PC-9 (cell line): ENCODE measurements at places on chromosomes 12 and 14. TPM values are rescaled to one million over a fixed set of nuclear protein-coding genes. Genes with fewer than 3 reads are reported as not detected.

CAPZA3 gene
- total RNA-seq: not detected in 2 replicates

DNA sequence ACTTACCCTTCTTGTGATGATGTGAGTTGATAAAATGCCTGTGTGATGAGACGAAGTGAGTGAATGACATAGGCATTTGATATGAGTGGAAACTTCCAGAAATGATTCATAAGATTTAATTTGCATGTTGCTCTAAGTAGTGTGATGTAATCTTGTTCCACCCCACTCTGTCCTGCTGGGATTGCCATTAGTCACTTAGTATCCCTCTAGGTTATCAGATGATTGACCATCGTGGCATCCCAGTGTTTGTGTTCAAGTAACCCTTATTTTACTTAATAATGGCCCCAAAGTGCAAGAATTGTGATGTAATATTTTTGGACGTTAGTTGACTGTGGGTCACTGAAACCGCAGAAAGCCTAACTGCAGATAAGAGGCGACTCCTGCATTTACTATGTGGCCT is 214.4 kb upstream of the DIO2 start:
- peak; percentile 54 for DNase-seq

AMN gene
- 21.8 and 36.5 TPM in 2 replicates for total RNA-seq

ANKRD33 gene
- not detected in 2 replicates for total RNA-seq

PRIMA1 gene
- total RNA-seq: not detected in 2 replicates

DNA sequence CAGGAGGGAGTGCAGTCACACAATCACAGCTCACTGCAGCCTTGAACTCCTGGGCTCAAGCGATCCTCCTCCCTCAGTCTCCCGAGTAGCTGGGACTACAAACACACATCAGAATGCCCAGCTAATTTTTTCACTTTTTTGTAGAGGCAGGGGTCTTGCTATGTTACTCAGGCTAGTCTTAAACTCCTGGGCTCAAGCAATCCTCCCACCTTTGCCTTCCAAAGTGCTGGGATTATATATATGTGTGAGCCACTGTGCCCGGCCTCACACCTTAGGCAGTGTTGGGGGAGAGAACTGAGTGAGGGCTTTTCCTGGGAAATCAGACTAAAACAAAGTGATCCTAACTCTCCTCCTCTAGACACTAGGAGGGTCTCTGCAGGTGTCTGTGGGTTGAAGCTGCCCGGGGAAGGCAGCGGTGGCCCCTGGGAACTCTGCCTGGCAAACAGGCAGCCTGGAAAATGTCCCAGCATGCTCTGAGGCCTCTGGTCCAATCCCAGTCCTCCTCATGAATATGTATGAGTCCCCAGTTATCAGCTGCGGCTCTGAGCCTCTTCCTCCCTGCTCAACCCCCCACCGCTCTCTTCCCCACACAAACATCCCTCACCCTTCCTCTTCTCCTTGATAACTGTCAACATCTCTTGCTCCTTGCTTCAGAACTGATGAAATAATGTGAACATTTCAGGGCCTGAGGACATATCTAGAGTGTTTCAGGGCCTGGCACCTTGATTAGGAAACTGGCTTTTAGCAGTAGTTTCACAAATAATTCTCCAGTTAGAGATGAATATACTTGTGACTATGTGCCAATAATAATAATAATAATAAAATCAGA is 7.9 kb upstream of the NAA25 start:
- DNase-seq: peak; percentile 81

GRCh38 chr12:103912069-103912468 is 18.1 kb upstream of the HSP90B1 start:
- DNase-seq: no peak

GRCh38 chr12:34393086-34393820 is 371.0 kb downstream of the ALG10 start:
- no peak for DNase-seq

GPR162 gene
- 2.4 and 3.8 TPM in 2 replicates for total RNA-seq

DNA sequence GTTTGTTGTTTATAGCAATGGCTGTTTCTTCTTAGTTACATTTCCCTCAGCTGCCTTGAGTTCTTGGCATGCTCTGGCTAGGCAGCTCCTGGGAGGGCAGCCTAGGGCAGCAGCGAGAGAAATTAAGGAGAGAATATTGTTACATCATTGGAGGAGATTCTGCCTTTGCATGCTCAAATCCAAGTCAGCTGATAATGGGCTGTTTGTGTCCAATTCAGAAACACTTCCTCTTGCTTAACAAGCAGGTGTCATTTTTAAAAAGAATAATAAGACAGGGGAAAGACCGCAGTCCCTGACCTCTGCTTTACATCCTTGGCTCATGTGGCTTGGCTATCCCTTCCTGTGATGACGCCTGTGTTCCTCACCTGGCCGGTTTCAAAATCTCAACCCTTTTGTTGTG is 76.9 kb downstream of the ESR2 start:
- DNase-seq: no peak

DNA sequence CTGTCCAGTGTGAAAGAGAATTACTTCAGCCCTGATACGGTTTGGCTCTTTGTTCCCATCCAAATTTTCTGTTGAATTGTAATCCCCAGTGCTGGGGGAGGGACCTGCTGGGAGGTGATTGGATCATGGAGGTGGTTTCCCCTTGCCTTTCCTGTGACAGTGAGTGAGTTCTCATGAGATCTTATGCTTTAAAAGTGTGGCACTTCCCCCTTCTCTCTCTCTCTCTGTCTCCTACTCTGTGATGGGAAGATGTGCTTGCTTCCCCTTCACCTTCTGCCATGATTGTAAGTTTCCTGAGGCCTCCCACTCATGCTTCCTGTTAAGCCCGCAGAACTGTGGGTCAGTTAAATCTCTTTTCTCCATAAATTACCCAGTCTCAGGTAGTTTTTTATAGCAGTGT is 5.5 kb upstream of the SLC15A5 start:
- no peak for DNase-seq

GRCh38 chr12:90166671-90167070 is 458.0 kb upstream of the ATP2B1 start:
- DNase-seq: no peak

DNA sequence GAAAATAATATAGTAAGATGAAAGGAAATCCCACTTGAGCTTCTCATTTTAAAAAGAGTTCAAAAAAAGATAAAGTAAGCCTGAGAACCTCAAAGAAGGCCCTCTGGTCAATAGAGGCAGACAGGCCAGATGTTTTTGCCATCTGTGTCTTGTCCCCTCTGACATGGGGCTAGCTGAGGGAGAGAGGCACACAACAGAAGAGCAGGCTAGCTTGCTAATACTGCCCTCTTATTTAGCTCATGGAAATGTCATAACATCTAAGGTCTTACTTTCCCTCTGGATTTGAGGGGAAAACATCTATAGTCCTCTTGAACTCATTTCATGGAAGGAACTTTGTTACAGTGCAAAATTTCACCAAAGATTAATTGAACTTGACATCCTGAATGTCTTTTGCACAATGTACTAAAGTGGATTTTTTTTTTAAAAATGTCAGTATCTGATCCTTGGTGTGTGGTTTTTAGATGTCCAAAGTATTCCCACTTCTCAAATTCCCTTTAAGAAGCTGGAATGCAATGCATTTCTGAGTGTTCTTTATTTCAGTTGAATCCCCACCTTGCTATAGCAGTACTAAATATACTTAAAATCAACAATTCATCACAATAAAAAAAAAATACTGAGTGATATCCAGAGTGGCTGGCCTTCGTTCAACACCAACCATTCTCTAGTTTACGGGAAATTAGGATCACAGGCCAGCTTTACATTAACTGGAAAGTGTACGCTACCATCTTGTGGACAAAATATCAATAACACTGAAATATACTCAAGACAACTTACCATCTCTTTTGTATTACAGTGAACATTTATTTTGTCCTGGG is 176.7 kb downstream of the PAH start:
- no peak for DNase-seq

DNA sequence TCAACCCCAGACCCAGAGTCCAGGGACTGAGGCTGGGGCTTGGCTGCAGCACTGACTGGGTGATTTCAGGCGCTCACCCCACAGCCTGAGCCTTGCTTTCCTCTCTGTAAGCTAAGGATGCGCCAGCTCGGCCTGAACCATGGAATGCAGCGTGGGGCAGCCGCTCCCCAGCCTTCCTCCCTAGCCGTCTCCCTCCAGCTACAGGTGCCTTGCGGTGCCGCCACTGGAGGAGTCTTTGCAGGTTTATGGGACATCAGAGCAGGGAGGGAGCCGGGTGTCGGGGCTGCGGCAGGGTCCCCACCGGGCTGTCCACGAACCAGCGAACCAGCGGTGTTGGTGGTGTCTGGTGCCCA is 19.4 kb downstream of the PPP2R5C start:
- no peak for DNase-seq

DNA sequence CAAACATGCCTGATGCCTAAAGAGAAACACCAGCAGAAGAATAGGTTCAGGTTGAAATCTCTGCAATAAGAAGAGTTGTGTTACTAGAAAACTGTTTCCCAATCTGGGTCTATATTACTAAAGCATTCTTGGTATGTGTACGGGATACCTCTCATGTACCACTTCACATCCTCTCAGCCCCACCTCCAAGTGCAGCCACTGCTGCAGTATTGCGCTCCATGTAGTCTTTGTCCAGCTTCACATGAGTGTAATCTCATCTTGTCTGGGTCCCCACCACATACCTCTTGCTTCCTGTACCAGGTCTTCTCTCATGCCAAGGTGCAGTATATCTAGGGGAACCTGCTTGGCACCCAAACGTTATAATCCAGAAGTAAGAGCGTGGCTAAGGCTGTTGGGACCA is 187.5 kb upstream of the EEA1 start:
- no peak for DNase-seq

SNRPF gene
- total RNA-seq: 31.1 and 50.3 TPM in 2 replicates

GRCh38 chr12:22539055-22539454 is 5.3 kb downstream of the C2CD5 start:
- no peak for DNase-seq

HIGD1C gene
- not detected in 2 replicates for total RNA-seq

MARK3 gene
- total RNA-seq: 189 and 191 TPM in 2 replicates

SLC10A1 gene
- not detected in 2 replicates for total RNA-seq

DNA sequence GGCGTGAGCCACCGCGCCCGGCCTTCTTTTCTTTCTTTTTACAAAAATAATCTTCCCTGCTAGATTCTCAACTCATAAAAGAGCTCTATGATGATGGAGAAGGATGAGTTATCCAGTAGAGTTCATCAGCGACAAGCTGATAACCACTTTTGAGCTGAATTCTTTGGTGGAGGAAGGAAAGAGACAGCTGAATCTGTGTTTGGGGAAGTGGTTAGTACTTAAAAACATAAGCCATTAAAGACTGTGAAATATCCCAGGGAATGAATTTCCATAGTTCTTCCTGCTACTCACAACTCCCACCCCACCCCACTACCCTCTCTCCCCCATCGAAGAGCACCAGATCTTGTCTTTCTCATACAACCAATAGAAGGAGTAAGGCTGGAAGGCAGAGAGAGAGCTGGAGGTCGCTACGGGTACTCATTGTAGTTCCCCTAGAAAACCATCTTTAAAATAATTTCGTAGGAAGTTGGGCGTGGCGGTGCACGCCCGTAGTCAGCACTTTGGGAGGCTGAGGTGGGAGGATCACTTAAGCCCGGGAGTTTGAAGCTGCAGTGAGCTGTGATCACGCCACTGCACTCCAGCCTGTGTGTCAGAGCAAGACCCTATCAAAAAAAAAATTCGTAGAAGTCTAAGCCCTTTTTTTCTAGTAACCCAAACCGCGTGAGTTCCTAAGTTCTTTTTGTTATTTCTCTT is 647 bp upstream of the ESPL1 start:
- no peak for DNase-seq

DNA sequence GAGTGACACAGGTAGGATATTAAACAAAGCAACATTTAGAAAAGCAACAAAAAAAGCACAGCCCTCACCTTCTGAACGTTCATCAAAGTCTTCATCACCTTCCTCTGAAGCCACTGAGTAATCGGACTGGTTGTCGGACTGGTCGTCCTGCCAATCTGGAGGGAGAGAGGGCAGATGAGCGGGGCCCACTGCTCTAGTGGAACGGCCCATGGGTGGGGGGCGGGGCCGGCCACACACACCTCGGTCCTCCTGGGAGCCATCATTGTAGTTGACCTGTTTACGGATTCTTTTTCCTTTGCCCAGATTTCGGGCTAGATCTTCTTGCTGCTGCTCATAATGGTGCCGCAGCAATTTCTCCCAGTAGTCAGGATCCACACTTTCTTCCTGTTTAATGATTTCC is 14.9 kb upstream of the NOP2 start:
- DNase-seq: no peak

GRCh38 chr12:111429828-111430432 is 24.2 kb downstream of the SH2B3 start:
- no peak for DNase-seq

DNA sequence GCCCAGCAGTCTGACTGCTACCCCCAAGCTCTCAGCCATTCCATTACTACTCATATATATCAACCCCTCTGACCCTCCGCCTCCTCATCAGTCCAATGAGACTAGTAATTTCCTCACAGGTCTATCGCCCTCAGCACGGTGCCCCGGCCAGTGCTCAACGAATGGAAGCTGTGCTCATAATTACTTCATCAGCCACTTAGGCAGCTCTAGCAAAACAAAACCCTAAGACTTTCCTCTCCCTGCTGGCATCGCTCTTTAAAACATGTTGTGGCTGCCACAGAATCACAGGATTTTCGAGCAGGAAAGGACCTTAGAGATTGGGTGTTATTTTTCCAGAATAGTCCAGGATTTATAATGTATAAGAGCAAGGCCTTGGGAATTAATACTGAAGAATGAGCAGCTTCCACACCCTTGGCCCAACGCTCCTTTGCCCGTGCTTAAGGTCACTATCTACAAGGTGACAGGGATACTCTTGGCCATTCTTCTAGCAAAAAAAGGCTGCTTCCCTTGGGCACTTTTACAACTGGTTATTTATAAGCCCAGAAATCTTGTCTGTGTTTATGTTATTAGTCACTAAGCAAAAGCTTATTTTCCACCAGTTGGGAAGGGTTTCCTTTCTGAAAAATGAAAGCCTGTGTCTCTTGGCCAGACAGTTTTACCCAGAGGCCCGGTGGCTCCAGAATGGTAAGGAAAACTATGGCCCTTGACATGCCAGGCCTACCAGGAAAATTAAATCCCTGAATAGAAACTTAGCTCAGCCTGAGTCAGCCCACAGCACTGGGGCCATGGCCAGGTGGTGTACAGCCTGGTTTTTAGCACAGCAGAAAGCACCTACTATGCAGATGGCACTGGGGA is 47.9 kb downstream of the NUAK1 start:
- no peak for DNase-seq

BCL11B gene
- total RNA-seq: not detected in 2 replicates

OAS2 gene
- total RNA-seq: 0.98 and 1.3 TPM in 2 replicates

EXD2 gene
- 21.4 and 25.5 TPM in 2 replicates for total RNA-seq

GRCh38 chr14:89848165-89848564 is 106.4 kb downstream of the EFCAB11 start:
- DNase-seq: no peak
